ENCODE measurements at places on chromosomes 6 and 20.

DNA sequence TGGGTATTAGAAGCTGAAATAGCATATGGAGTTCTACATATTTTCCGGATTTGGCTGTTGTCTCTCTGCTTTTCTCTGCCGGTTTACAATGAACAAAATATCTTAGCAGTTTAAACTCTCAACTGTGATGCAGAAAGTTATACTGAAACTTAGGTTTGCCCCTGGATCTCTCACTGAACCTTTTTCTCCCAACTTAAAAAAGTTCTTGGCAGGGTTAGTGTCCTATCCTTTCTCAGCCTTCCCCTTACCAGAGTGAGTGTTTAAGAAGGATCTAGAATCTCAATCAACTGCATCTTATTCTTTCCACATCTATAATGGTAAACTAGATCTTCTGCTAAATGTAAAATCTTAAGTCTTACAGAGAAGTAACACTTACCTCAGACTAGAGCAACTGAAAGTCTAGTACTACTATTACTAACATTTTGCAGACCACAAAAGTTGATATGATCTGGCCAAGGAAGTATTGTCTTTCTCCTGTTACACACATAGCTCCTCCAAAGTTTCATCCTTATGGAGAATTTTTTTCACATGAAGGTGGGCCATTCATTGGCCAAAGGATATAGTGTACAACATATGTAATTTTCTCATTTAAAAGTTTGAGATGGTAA is 392.3 kb upstream of the RUNX2 start:
- DNase-seq: no peak

DNA sequence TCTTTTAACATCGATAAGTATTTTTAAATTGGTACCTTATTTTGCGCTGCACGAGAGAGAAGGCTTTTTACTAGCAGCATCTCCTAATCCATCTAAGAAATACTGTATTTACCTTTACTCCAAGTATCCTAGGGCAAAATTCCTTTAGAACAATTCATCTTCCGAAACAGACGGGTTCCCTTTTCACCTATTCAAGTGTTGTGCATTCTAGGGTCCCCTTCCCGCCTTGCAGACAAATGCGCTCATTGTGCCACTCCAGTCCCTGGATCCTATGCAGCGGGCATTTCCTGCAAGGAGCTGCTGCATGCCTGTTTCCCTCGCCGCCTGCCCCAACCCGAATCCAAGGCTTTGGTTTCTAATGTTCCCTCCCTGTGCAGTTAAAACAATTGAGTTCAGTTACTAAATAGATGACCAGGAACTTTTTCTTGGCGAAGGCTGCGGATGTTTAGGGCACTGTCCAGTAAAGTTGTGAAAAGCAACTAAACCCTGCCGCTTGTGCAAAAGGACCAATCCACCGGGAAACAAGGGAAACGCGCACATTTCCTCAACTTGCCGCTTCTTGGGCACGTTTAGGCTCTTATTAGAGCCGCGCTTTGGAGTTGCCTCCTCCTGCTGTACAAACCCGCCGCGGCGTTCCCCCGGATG is 556 bp upstream of the SCAF8 start:
- DNase-seq: peak; percentile 48

DNA sequence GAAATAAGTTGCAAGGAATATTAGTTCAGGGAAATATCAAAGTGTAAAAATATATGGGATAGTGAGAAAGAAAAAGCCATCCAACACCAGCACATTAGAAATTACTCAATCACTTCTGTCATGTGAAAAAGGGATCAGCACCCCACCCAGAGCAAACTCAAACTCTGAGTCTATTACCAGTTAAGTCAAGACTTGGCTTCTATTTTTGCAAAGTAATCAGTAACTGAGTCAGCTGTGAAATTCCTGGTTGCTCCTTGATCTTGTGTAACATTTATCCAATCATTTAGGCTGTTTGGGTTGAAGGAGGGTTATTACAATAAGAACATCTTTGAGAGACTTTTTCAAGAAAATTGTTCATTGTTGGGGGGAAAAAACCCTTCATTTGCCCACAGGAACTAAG is 51.2 kb downstream of the SLC22A23 start:
- no peak for DNase-seq

DNA sequence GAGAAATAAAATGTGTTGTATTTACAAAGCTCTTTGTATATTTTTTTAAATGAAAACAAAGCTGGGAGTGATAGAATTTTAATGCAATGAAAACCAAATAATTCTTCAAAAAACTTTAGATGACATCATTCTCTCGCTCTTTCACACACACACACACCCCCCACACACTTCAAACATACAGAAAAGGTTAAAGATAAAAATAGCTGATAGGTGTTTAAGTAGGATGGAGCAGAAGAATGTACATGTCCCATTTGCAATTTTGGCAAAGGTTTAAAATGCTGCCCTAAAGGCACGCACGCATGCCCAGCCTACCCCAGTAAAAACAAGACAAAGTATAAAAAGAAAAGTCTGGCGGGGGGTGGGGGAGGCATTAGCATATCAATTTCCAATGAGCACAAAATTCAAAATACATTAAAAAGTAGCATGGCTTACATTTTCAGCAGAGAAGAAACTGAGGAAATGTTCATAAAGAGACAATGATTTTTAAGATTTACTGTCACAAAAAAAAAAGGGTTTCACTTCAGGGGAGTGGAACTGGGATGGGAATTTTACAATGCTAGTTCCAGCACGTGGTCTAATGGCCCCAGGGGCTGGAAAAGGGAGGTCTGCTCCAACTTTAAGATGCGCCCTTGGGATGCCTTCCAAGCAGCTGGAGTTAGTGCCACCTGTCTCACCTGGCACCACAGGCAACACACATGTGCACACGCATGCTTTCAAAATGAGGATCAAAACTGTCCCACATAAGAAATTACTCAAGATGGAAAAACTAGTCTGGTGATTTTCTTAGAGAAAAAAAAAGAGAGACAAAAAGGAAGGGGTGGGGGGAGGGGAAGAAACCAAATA is 55.1 kb upstream of the NFATC2 start:
- DNase-seq: no peak

GRCh38 chr6:30565772-30566171 is 5.5 kb upstream of the ABCF1 start:
- DNase-seq: no peak

GRCh38 chr6:109093732-109094415 is 772 bp downstream of the SESN1 start:
- no peak for DNase-seq

DNA sequence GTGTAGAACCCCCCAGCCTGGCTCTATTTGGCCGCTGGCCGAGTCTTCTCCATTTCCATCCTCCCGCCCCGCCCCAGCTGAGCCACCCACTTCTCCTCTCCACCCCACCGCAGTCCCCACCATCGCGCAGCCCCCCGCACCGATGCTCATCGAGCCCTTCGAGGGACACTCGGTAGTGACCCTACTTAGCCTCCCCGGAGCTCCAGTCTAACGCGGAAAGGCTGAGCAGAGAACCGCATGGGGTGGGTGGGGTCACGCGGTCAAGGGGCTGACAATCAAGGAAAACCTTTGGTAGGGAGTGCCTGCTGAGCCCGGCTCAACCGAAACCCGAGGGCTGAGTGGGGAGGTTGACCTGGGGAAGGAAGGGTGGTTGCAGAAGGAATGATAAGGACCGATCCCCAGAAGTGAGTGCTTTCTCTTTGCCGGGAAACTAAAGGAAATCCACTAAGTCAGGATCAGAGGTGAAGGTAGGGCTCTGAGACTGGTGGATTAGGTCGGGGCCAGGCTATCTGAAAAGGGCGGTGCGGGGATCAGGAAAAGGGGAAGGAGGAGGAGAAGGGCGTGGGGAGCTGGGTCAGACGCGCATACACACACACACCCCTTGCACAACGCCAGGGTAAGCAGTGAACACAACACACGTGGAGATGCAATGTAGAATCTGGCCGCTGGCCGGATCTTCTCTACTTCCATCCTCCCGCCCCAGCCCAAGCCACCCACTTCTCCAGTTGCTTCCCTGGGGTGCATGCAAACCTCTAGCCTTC is 49.8 kb downstream of the CPXM1 start:
- DNase-seq: peak; percentile 63

DNA sequence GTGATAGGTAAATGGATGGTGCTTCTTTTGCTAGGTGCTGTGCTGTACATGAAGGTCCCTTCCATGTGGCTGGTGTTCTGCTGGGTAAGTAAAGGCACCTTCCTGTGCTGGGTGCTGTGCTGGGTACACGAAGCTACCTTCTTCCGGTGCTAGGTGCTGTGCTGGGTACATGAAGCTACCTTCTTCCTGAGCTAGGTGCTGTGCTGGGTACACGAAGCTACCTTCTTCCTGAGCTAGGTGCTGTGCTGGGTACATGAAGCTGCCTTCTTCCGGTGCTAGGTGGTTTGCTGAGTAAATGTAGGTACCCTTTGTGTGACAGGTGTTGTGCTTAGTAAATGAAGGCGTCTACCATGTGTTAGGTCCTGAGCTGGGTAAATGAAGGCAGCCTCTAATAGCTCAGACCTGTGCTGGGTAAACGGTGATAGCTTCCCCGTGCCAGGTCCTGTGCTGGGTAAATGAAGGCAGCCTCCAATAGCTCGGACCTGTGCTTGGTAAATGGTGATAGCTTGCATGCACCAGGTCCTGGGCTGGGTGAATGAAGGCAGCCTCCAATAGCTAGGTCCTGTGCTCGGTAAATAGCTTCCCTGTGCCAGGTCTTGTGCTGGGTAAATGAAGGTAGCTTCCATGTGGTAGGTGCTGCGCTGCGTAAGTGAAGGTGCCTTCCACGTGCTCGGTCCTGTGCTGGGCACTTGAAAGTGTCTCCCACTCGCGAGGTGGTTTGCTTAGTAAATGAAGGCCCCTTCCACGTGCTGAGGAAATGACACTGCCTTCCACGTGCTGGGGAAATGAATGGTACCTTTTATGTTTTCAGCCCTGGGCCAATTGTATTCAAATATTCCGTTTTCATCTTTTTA is 115.5 kb downstream of the ERMARD start:
- DNase-seq: peak; percentile 8

- DNase-seq: no peak
These were observed 185.7 kb upstream of the MARCKS start for GRCh38 chr6:113671421-113671820.

- peak; percentile 96 for DNase-seq
These were observed at the start of gene PHIP for GRCh38 chr6:79078075-79078969. Gene PHIP, minus strand, starts transcription at chr6:79078254. Its CDS starts 186 bp downstream, at chr6:79078068.

DNA sequence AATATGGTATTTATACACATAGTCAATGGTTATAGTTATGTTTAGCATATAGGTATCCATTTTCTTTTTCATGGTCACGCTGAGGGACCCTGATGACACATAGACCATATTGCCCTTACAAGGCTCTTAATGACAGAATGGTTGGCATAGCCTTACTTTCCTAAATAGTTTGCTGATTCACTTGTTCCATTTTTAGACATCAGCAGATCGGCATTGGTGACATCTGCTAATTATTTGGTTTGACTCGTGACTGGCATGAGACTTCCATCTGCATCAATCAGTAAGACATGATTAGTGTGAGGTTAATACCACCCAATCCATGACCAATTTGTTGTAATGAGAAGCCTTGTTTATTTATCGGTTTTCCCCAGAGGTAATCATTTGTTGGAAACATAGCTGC is 309.7 kb downstream of the ALDH8A1 start:
- no peak for DNase-seq

GRCh38 chr6:158279615-158280014 is 32.6 kb upstream of the TULP4 start:
- DNase-seq: no peak

- DNase-seq: no peak
These were observed 47.7 kb downstream of the ATXN1 start for GRCh38 chr6:16713597-16713996.

- no peak for DNase-seq
These were observed 146.5 kb downstream of the ZDHHC14 start for GRCh38 chr6:157527471-157527907.

DNA sequence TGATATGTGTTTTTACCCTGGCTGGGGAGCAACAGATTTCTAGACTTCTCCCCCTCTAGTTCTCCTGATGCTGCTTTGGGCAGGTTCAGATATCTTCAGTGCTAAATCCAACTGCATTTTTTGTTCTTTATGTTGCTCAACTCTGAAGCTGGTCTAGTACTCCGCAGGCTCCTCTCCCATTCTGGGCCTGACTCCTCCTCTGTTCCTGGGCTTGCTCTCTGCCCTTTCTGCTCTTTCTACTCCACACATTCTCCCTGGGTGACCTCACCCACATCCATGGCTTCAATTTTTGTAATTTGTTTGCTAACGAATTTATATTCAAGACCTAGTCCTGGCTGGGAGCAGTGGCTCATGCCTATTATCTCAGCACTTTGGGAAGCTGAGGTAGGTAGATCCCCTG is 6.4 kb downstream of the FYN start:
- DNase-seq: no peak

DNA sequence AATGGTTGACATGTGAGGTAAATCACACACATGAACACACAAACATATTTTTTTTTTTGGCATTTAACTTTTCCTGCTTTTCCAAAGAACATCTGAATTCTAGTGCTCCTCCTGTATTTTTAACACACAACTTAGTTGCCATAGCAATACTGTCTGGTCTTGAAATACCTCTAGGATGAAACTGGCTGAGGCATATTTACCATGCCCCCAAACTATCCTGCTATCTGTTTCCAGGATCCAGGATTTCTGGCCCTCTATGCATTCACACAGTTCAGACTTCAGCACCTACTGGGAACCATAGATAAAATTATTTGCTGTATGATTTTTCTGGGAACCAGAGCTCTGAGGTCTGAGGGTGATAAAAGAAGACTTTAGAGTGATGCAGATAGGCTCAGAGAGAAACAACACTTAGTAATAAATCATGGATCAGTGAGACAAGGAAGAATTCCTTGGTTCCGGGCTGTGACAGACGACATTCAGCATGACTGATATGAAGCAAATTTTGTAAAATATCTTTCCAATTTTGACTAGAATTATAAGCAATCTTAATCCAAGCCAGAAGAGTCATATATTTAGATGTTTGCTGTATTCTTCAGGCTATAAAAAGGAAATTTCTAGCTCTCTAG is 359.7 kb downstream of the BTBD9 start:
- no peak for DNase-seq

DNA sequence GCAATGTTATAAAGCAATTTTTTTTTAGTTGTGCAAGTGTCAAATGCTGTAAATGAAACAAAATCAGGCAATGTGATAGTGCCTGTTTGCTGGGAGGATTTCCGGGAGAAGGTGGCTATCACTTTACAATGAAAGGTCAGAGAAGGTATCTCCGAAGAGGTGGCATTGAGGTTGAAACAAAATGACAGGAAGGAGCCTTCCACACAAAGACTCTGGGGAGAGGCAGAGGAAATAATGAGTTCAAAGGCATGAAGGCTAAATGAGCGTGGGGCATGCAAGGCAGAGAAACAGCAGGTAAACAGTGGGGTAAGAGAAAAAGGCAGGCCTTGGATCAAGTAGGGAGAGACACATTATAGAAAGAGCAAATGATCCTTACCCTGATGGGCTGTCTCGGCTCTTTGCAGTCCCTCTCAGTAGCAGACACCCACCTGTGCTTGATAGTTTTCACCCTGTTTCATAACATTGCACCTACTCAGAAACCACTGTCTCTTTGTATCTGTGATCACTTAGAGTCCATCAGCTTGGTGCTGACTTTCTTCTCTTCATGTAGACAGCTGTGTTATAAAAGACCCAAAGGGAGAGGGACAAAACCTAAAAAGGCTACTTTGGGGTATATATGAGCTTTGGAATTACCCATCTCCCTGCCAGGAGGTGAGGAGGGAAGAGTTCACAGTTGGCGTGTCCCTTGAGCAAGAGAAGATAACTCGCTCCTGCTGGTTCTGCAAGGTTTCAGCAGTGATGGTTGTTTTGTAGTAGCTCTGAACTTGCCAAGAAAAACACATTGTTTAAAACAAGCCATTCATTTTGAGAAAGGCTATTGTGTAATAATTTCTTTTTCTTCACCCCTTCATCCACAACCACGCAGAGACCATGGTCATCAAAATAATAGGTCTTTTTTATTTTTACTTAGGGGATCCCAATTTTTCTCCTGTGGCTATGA is 22.3 kb downstream of the NRN1 start:
- DNase-seq: no peak

All from Right ventricle myocardium superior (tissue), 1 donor.